ENCODE measurements at places on chromosomes 13 and 19.

DNA sequence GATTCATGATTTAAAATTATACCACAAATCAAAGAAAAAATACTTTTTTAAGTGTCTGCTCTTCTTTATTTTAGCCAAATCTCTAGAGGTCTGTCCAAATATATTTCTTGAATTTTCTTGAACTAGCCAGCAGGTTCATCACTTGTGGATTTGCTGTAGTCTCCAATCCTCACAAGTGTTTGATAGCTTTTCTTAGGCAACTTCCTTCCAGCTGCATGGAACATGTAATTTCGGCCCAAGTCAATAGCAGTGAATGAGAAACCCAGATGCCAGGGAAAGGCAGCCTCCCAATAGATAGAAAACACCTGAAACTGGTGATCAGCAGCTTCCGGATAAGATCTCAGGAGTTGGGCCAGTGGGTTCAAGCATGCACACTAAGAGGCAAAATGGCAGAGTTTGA is 15.6 kb upstream of the RNASEH2B start:
- no peak for DNase-seq

DNA sequence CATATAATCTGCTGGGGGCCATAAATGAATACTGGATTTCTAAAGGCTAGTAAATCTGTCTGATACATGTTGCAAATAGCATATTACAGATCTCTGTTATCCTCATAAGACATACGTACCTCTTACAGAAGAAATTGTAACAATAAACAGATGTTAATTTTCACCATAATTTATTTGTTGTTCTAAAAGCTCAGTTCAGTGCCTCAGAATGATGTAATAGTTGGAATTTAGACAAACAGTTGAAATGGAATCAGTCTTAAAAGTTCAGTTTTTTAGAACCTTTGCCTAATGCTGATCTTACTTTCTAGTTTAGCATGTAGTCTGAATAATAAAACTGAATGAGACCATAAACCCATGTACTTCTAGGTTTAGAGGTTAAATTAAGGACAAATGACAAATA is 43.1 kb downstream of the B3GLCT start:
- no peak for DNase-seq

- DNase-seq = no peak
These were observed 21.9 kb downstream of the CEBPA start for GRCh38 chr19:33280351-33280921.

GRCh38 chr13:33168321-33168960 is 117.1 kb downstream of the STARD13 start:
- no peak for DNase-seq

DNA sequence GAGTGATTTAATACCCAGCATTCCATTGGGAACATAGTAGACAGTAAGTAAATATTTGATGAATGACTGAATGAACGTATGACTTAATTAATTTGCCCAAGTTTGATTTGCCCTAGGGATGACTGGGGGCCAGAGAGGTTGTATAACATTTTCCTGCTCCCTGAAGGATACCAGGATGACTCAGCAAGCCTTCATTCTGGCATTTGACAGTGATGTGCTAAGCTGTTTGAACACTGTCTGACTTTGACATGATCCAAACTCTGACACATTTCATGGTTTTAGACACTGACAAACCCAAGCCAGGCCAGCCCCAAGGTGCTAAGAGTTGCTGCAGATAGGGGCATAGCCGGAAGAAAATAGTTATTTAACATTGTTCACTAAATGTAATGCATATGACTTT is 53.4 kb upstream of the KLF12 start:
- no peak for DNase-seq

GRCh38 chr19:15048885-15049541 is at the start of gene CASP14:
CASP14 (plus strand) TSS chr19:15049480; CDS start chr19:15052252, 2,772 bp downstream.
- DNase-seq = no peak

- DNase-seq = no peak
These were observed 17.2 kb downstream of the SMIM24 start for GRCh38 chr19:3462991-3463713.

DNA sequence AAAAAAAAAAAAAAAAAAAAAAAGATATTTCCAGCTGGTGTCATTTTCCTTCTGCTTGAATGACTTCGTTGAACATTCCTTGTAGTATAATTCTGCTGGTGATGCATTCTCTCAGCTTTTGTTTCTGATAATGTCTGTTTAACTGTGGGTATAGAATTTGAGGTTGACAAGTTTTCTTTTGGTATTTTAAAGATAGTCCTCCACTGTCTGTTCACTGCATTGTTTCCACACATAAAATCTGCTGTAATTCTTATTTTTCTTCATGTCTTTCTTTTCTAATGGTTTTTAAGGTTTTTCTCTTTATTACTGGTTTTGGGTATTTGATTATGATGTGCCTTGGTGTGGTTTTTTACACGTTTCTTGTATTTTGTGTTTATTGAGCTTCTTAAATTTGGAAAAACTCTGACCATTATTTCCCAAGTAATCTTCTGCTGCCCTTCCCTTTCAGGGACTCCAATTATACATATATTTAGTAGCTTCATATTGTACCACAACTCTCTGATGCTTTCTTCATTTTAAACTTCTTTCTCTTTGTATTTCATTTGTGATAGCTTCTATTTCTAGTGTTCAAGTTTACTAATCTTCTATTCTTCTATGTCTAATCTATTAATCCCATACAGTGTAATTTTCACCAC is 6.3 kb downstream of the EEF1AKMT1 start:
- DNase-seq = no peak

GRCh38 chr13:41813426-41813825 is 147.5 kb downstream of the VWA8 start:
- DNase-seq = no peak

- no peak for DNase-seq
These were observed 83.2 kb upstream of the WASF3 start for GRCh38 chr13:26474286-26474685.

- DNase-seq = no peak
These were observed 1.7 kb upstream of the USPL1 start for GRCh38 chr13:30615866-30616541.

- DNase-seq = no peak
These were observed 189.0 kb downstream of the LACC1 start for GRCh38 chr13:44068737-44069136.

- DNase-seq = no peak
These were observed 1.8 kb upstream of the PLK5 start for GRCh38 chr19:1522061-1522460.

DNA sequence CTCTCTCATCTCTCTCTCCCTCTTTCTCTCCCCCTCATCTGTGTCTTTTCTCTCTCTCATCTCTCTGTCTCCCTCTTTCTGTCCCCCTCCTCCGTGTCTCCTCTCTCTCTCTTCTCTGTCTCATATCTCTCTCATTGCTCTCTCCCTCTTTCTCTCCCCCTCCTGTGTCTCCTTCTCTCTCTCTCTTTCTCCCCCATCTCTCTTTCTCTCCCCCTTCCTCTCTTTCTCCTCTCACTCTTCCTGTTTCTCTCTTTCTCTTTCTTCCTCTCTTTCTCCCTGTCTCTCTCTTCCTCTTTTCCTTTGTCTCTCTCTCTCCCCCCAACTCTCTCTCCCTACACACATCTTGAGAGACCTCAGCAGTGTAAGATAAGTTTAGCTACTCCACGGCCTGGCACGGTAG is 4.9 kb upstream of the RDH13 start:
- DNase-seq = no peak

DNA sequence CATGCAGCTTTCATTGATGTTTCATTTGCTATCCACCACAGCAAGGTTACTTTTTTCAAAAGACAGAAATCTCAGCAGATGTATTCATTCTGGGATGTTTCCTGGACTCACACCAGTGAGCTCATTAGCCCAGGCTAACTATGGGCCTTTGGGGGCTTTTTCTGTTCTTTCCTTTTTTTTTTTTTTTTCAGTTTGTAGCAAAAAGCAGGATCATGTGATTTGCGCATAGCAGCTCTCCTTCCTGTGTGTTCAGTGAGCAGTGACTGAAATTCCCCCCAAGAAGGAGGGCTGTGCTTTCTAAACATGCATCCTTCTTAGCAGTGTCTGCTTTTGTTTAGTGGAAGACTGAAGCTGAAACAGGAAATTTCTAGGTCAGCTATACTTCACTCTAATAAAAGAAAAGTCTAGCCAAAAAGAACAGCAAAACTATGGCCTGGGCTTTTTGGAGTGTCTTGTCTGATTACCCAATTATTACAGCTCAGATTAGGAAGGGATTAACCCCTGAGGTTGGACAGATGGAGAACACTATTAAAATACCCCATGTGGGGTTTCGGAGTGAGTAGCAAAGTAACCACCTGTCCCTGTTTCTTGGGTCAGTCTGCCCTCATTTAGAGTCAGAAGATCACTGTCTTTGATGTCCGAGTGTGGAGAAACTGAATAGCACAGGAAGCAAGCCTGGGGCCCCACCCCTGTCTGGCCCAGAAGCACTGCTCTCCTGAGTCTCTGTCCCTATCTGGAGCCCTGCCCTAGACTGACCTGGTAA is 8.9 kb upstream of the AMER2 start:
- DNase-seq = no peak

DNA sequence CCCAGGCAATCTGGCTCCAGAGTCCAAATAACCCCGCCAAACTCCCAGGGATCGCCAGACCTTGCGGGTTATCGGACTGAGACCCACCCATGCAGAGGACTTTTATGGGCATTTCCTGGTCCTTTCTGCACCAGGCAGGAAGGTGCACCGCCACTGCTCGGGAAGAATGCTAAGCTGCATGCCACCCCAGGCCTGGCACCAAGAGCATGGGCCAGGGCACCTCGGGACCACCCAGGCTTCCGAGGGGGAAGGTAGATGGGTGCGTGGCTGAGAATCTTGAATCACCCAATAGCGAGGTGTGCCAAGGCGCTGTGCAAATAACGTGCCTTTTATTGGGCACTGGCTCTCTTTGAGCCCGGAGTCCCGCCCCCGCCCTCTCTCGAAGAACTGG is 422 bp upstream of the ZNF575 start:
- DNase-seq = no peak

DNA sequence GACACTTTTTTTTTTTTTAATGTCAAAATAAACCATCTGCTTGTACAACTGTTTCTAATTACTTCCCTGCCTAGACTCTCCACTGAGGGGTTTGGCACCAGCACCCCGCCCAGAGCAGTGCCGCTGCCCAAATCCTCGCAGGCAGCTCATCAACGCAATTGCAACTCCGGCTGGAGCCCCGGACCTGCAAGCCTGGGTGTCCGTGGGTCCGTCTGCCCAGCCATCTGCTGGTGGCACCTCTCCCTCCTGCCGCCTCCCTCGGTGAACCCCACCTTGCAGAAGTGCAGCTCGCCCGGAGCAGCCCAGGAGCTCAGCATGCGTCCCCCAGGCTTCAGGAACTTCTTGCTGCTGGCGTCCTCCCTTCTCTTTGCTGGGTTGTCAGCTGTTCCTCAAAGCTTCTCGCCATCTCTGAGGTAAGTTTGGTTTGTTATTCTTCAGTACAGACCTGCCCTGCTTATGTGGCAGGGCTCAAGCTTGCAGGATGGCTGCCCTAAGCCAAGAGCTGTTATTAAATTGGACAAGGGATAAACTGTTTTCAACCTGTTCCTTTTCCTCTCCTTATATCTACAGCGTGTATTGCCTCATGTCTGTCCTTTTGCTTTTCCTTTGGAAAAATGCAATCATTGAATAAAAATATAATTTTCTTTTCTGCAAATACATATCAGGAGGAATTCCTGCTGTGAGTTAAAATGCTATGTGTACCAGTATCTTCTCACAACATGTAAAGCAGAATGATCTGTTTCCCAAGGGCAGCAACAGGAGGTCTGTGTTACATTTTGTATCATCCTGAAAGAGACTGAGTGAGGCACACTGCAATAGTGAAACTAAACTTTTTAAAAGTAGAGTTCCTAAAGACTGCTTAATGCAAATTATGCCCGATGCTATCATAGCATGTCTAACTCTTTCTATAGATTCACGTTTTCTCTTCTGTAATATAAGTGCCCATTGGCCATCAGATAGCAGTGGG is at the start of gene ITGBL1:
Gene ITGBL1 (plus strand): TSS at position 157 of the 967 bp plus-strand sequence. CDS start 159 bp downstream, at position 316.
- no peak for DNase-seq

- no peak for DNase-seq
These were observed 53.1 kb downstream of the ARHGAP35 start for GRCh38 chr19:46913852-46914430.

GRCh38 chr19:8576273-8576993 is 809 bp downstream of the MYO1F start:
- no peak for DNase-seq

GRCh38 chr13:95497381-95497807 is 55.1 kb upstream of the CLDN10 start:
- no peak for DNase-seq

DNA sequence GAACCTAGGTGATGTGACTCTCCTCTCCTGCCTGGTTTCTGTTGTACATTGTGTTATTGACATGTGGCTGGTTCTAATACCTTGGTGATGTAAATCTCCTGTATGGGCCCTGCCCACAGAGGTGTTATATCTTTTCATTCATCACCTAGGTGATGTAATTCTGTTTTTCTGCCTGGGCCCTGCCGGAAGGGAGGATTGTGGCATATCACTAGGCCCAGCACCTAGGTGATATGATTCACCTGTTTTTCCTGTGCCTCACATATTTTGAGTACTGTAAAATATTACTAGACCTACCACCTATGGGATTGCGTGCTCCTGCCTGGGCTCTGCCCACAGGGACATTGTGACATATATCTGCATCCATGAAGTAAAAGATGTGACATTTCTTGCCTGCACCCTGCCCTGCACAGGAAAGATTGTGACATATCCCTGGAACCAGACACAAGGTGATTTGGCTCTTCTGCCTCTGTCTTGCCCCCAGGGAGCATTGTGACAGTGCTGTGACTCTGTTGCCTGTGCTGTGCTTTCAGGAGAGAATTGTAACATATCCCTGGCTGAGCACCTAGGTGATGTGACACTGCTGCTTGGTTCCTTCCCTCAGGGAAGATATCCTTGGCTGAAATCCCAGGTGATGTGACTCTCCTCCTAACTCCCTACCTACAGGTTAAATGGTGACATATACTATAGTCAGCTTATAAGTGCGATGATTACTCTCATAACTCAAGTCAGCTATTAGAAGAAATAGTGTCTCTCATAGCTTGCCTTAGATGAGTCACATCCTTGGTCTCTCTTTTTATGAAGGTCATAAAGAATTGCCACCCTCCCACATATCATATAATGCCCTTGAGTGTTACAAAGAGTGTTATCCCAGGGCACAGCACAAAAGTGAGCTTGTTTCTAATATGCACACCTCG is 13.3 kb upstream of the ZNF681 start:
- no peak for DNase-seq

- no peak for DNase-seq
These were observed 1.5 kb upstream of the RAB3A start for GRCh38 chr19:18205200-18205892.

DNA sequence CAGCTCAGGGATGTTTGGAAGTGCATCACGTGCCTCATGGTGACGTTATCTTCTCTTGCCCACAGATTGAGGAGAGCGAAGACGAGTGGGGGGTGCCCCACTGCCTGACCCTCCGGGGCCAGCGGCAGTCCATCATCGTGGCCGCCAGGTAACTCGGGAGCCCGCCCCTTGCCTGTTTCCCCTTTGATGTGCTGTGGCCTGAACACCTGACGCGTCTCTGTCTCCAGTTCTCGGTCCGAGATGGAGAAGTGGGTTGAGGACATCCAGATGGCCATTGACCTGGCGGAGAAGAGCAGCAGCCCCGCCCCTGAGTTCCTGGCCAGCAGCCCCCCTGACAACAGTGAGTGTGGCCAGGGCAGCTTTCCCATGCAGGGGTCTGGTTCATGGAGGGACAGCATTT is 137.0 kb downstream of the STK24 start:
- no peak for DNase-seq
